ENCODE measurements at places on chromosomes 1 and 21.

DNA sequence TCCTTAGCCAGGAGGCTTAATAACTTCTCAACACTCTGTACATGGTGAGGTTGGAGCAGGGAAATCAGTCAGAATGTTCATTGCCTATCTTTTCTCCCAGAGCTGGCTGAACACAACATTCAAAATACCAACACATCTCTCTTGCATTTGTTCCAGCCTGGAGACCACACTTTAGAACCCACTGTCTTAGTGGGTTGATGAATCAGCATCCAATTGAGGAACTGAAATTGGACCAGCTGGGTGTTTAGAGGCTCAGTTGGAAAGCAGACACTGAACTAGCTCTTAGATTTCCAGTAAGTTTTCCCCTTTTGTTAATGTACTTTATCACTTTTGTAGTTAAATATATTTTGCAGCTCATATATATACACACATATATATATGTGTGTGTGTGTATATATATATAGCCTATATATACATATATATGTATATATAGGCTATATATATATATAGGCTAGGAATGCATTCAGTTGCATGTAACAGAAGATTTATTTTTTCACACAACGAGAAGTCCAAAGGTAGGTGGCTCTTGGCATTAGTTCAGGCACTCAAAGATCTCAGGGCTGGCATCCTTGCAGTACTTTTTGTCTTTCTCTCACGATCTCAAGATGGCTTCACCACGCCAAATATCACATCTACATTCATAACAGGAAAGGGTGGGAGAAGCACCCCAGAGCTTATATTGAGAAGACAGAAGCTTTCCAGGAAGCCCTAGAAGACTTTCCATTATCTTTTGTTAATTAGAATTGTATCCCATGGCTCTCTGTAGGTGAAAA, 35.0 kb upstream of the HUNK start:
- no peak for DNase-seq

DNA sequence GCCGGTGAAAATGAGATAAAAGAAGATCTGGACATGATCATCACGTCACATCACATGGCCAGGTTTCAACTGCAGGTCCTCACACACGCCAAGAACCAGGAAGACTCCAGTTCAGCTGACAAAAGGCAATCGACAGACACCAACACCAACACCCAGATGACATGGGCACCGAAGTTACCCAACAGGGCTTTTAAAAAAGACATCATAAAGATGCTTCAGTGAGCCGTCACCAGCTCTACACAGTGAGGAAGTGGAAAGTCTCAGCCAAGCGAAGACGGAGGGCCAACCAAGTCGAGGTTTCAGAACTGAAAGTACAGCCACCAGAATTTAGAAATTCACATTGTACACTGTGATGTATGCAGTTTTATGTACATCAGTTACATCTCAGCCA, 154.3 kb upstream of the COL6A1 start:
- DNase-seq, result no peak

DNA sequence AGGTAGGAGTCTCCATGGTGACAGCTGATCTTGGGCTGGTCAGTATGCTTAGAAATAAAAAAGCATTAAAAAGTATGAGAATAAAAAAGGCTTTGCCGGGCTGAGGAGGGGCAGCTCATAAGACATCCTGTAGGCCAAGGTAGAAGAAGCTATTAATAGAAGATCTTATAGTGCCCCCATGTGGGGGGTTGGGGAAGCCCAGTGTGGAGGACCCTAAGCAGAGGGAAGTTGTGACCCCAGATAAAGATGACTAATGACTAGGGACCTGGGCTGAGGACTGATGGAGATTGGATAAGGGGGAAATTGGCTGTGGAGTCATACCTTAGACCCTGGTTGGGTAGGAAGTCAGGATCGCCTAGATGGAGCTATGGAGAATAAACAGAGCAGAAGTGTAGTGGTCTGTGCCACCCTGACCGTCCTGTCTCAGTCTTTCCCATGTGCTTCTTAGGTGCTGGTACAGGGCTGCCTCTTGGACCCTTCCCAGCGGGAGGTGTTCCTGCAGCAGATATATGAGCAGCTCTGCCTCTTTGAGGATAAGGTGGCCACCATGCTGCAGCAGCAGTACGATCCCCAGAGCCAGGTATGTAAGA, 25.0 kb downstream of the SZT2 start:
- peak; percentile 44 for DNase-seq

DNA sequence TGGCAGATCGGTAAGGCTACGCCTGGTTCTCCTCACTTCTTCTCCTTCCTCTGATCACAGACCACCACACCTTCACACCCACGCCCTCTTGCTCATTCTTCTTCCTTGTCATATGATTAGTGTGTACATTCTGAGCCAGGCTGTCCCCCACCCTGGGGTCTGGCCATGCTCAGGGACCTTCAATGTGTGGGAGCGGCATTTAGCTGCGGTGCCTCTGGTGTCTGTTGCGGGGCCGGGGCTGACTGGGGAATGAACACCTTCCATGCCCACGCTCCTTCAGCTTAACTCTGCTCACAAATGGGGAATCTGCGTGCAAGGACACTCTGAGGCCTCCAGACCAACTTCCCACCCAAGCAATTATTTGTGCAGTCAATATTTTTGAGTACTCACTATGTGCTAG, 29.4 kb downstream of the QSOX1 start:
- no peak for DNase-seq

DNA sequence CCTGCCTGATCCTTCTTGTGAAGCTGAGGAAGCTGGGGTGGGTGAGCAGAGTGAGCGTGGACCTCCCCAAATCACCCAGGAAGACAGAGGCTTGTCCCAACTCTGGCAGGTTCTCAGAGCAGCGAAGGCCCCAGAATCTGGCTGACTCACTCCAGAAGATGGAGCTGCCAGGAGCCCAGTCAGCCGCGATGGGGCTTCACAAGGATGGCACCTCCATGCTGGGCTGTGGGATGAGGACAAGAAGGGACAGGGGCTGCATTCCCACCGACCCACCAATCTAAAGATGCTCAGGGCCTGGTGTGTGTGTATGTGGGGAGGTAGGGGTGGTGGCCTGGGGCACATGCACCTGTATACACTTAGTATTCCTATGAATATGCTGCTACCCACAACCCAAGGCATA, 52.9 kb downstream of the ATP1A1 start:
- no peak for DNase-seq
